ENCODE measurements at places on chromosomes 16 and 17. TPM values are rescaled to one million over a fixed set of nuclear protein-coding genes. Genes with fewer than 3 reads are reported as not detected.

The TPSB2 gene
- total RNA-seq, result not detected

The KRTAP1-5 gene
- total RNA-seq, result 34.8 TPM

The VAT1L gene
- total RNA-seq, result 18.1 TPM

The PLEKHH3 gene
- 2.5 TPM for total RNA-seq

The C17orf113 gene
- under 0.01 TPM for total RNA-seq

DNA sequence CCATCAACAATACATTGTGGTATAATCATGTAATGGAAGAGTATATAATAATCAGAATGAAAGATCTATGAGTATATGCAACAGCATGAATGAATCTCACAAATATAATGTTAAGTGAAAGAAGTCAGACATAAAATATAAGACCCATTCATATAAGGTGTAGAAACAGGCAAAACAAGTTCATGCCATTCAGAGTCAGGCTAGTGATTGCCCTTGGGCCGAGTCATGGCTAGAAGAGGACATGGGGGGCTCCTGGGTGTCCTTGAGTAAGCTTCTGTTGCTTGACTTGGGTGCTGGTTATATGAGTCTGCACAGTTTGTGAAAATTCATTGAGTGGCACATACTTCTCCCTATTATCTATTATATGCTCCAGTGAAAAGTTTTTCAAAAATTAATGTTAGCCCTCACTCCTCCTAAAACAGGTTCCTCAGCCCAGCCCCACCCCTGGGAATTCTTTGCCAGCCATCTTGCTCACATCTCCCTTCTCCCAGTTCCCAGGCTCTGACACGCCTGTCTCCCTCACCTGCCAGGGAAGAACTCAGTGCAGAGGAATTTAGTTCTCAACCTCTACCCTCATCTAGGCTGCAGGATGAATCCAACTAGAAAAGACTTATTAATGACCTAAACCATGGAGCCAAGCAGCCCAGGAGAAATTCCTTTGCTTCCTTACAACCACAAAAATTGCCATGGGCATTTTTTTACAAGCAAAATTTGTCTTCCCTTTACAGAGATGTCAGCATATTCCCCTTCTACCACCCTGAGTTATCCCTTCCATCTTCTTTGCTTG lies 52.4 kb upstream of the NFAT5 start:
- peak; percentile 65 for DNase-seq

DNA sequence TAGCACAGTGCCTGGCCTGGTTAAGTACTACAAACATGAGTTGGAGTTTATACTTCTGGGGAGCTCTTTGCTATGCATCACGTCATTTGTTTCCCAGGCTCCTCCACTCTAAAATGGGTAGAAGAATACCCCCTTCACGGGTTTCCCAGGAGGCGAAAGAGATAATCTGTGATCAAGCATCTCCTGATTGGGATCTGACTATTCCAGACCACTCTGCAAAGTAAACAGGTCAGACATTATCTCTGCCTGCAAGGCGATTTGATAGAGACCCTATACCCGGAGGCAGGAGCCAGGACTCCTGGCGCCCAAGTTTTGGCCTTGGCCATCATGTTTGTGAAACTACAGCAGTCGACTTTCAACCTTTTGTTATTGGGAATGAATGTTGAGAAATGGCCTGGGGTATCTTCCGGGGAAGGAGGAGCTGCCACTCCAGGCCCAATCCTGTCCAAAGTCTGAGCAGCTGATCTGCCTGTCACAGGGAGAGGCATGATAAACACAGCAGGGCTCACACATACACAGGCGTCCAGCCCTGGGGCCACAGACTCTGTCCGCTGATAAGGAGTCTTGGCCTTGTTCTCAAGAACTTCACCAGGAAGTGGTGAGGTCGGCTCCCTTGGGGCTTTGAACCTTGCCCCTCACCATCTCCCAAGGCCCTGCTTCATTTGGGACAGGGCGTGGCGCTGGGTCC lies 199.9 kb downstream of the MAF start:
- no peak for DNase-seq

DNA sequence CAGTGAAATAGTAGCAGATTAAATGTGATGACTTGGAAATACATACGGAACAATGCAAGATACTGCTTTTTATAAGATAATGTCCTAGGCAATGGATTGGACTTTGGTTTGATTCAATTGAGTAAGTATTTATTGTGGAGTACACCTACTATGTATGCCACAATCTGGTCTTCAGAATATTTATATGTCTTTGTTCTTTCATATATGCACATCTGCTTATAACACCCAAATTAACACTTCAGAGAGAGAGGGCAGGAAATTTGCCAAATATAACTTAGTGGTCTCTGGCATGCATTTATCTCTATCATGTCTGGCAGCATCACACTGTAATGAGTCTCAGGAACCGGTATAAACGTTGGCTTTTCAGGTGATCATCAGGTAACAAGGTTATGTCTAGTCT lies 16.9 kb downstream of the RPGRIP1L start:
- DNase-seq, result no peak

DNA sequence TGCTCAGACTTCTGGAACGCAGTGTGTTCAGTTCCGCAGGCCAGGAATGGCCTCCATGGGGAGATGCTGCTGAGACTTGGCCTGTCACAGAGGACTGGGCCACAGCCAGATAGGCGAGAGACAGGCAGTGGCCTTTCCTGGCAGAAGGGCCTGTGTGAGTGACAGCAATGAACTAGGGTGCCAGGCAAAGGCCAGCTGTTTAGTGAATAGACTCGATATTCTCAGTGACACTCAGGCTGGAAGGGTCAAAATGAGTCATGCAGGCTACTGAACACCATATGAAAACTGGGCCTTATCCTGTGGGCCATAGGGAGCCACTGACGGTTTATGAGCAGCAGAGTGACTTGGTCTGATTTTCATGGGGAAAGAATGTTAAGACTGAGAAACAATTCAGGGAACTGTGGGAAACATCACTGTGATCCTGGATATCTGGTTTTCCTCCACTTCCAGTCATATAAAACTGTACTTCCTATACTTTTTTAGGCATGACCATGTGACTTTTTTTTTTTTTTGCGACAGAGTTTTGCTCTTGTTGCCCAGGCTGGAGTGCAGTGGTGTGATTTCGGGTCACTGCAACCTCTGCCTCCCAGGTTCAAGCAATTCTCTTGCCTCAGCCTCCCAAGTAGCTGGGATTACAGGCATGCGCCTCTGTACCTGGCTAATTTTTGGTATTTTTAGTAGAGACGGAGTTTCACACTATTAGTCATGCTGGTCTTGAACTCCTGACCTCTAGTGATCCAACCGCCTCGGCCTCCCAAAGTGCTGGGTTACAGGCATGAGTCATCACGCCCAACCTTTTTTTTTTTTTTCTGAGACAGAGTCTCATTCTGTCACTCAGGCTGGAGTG lies 5.2 kb upstream of the NUBP1 start:
- peak; percentile 78 for DNase-seq

DNA sequence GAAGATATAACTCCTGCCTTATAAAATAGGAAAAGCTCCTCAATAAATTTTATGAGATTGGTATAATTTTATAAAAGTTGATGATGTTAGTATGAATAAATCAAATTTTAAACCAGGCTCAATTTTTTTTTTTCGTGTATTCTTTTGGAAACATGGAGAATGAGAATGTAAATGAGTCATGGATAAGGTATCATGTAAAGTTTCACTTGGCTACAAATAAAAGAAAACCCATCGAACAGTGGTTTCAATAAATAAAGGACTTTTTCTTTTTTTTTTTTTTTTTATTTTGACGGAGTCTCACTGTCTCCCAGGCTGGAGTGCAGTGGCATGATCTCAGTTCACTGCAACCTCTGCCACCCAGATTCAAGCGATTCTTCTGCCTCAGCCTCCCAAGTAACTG lies 67.3 kb downstream of the PHKB start:
- peak; percentile 28 for DNase-seq

Measured in IMR-90 (cell line).